Fibroblast of the aortic adventitia (primary cell): ENCODE measurements at places on chromosomes 6 and 20.

DNA sequence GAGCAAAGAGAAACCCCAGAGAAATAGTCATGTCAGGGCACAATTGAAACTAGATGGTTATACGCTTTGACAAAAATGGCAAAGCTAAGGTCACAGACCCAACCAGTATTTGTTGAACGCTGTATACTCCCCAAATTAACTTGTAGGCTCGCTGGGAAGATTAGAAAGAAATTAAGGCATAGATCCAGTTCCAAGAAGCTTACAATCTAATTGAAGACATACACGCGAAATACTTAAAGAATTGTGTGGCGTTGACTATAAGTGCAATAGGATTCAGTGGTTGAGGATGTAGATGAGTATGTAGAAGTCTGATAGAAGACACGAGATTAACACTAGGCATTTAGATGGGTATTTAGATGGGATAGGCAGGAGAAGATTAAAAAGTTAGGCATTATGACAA, 525 bp downstream of the FAM229B start:
- no peak for DNase-seq

GRCh38 chr6:31209137-31209536, 38.7 kb upstream of the POU5F1 start:
- peak; percentile 16 for DNase-seq

- no peak for DNase-seq
Measured at GRCh38 chr6:15796844-15797243, 134.0 kb upstream of the DTNBP1 start.

DNA sequence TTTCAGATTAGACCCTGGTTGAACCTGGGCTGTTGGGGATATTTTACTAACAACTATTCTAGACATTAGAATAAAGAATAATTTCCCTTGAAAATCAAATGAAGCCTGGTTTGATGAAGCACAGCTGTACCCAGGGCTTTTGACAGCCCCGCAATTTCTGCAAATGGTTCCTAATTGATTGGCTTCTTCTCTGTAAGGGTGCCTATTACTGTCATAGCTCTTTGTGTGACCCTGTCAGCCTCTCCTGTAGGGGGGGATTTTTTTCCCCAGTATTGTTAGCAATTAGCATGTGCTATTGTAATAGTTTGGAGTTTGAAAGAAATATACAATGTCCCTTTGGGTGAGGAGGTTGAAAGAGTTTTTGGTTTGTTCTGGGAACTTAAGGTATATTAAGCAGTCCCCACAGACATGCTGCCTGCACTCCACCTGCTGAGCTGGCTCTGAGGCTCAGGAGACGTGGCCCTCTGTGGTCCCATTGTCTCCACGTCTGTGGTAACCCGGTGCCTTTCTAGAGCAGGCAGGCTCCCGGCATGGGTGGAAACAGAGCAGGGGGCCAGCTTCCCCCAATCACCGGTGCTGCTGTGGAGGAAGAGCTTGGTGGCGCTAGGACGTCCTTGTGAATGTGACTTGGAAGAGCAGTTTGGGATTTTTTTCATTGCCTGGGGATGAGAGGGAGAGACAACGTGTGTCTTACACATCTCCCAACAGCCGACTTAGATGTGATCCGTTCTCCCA, 47.3 kb upstream of the CLDN20 start:
- DNase-seq = no peak

- DNase-seq = no peak
Measured at GRCh38 chr6:150466196-150466595, 97.4 kb downstream of the IYD start.

DNA sequence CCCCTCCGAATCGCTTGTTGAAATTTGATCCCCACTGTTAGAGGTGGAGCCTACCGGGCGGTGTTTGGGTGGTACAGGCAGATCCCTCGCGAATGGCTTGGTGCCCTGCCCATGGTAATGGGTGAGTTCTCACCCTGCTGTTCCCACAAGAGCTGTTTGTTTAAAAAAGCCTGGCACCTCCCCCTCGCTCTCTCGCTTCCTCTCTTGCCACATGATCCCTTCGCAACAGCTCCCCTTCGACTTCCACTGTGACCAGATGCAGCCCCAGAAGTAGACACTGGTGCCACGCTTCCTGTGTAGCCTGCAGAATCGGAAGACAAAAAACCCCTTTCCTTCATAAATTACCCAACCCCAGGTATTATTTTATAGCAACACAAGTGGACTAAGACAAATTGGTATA, 292.2 kb upstream of the QKI start:
- no peak for DNase-seq

- peak; percentile 22 for DNase-seq
Measured at GRCh38 chr6:123668965-123669591, 32.3 kb upstream of the TRDN start.

GRCh38 chr6:48389146-48390043, 278.4 kb upstream of the PTCHD4 start:
- no peak for DNase-seq

DNA sequence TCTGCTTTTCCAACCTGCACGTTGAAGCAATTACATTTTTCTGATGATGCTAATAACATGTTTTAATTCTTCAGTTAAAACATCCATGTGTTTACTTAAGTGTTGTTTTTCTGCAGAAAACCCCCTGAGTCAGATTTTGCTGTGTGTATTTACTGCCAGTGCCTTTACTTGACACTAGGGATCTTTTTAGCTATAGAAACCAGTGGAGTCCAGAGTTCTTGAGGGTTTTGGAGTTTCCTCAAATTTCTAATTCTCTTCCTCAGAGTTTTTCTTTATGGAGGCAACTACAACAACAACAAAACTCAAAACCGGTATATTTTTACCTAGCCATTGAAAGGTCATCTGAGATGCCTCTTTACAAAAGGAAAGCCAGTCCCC, 168.4 kb downstream of the JARID2 start:
- DNase-seq = no peak

GRCh38 chr6:1792989-1793388, 183.3 kb downstream of the FOXC1 start:
- DNase-seq = peak; percentile 28

DNA sequence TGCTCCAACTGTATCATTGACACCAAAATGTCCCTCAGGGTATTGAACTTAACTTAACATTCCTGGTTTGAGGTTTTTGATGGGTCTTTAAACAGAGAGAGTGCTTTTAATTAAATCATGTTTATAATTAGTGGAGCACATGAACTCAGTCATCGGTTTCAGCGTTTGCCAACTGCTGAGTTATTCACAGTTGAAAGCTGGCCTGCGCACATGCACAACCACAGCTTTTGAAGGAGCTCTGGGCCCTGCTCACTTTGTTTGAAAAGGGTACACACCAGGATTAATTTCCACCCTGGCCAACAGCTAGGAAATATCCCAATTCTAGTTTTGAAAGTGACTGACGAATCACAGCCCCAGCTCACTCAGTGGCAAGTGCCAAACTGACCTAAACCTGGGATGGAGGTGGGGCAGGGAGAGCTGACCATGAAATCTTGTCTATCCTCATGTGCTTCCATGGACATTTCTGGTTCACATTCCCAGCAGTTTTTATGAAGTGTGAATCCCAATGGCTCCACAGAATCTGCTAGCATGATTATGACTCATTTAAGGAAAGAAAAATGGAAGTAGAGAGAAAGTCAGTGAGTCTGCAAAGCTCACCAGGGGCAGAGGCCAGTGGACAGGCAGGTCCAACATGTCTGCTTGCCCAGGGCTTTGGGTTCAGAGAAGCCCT, 247.8 kb downstream of the FNDC1 start:
- no peak for DNase-seq

- no peak for DNase-seq
Measured at GRCh38 chr6:38476888-38477287, 162.8 kb downstream of the BTBD9 start.

DNA sequence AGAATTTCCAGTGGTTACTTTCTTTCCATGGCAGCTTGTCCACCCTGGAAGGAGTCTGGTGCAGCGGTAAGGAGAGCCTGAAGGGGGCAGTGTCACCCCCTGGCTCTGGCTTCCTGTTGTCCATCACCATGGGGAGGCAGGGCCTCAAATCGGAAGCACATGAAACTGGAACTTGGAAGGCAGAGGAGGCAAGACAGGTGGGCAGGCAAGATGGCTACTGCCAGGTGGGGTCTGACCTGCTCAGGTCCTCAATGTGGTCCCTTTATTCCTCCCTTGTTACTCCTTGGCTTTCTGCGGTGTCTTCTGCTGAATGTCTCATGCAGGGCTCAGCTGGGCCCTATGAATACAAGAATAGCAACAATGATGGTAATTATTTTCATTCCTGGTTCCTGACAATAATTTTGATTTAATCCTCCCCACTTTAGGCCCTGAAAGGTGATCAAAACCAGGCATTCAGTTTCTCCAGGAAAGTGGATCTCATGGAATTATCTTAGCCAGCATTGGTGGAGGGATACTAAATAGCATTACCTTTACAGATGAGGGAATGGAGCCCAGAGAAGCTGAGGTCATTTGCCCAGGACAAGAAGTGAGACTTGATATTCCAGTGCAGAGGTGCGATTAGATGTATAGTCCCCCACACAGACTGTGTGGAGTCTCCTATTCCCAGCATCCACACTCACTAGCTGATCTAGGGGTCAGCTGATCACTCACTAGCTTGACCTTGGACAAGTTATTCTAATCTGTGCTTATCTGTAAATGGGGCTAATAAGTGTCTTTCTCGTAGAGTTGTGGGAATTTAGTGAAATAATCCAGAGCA, 17.6 kb upstream of the SNAI1 start:
- DNase-seq = peak; percentile 16

- no peak for DNase-seq
Measured at GRCh38 chr6:140083375-140083774, 708.9 kb upstream of the CITED2 start.

GRCh38 chr6:170294813-170295509, 4.1 kb upstream of the DLL1 start:
- DNase-seq = no peak

GRCh38 chr6:5697508-5697907, 309.2 kb downstream of the NRN1 start:
- no peak for DNase-seq

DNA sequence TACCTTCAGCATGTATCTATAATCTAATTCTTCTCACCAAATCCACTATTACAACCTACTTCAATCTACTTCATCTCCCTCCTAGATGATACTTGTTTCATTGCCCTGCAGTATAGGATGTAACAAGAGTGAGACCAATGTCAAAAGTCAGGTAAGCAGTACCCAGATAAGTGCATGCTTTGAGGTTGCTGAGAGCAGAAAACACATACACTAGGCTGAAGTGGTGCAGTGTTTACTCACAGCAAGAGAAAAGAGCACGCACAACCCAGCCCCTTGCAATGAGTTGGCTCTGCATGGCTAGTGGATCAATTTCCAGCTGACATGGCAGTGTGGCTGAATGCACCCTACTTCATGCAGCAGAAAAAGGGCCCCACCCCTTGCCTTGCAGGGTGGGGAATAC, 199.9 kb downstream of the EPHA7 start:
- no peak for DNase-seq

GRCh38 chr20:51333446-51333845, 209.1 kb downstream of the NFATC2 start:
- DNase-seq = no peak

- no peak for DNase-seq
Measured at GRCh38 chr6:2028457-2029038, 216.9 kb downstream of the GMDS start.

GRCh38 chr20:58293453-58293852, 16.1 kb upstream of the RAB22A start:
- no peak for DNase-seq

- no peak for DNase-seq
Measured at GRCh38 chr6:25998379-25998778, 35.8 kb downstream of the TRIM38 start.

DNA sequence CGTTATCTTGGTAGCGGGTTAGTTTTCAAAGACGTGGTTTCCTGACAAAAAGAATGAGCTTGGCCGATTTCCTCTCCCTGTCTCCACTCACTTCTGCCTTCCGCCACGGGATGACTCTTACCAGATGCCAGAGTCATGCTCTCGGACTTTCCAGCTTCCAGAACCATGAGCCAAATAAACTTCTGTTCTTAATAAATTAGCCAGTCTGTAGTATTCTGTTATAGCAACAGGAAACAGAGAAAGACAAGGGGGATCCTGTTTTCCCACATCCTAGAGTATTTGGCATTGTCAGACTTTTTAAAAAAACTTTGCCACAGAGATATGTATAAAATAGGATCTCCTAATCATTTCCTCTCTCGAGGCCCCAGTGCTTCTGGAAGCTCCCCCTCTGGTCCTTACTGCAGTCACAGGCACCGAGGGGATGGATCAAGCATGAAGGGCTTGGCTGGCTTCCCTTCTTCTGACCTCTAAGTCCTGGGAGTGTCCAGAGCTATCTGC, 84.9 kb upstream of the NAA20 start:
- peak; percentile 96 for DNase-seq

- peak; percentile 70 for DNase-seq
Measured at GRCh38 chr6:26329763-26330511, 35.1 kb upstream of the BTN3A2 start.

GRCh38 chr20:31869942-31870725, at the start of the genes DUSP15 and TTLL9:
Gene DUSP15, minus strand, starts transcription at chr20:31870527. Its CDS starts 190 bp downstream, at chr20:31870337.
Gene TTLL9, plus strand, starts transcription at chr20:31870634. Its CDS starts 493 bp downstream, at chr20:31871127.
- DNase-seq = no peak

DNA sequence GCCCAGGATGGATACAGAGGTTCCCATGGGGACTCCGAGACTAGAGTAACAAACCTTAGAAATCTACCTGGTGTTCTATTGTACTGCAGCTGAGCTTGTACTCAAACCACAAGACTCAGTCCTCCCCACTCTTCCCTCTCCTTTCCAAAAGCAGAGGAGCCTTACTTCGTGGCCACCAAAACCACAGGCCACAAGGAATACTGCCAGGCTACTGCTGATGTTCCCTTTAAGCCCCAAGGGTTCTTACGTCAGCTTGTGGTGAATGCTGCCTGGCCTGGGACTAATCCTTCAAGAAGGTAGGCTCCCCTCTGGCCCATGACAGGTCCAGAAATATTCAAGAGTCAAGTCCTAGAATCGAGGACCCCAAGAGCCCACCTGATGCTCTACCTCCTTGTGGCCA, 10.5 kb upstream of the DEFB128 start:
- DNase-seq = no peak

DNA sequence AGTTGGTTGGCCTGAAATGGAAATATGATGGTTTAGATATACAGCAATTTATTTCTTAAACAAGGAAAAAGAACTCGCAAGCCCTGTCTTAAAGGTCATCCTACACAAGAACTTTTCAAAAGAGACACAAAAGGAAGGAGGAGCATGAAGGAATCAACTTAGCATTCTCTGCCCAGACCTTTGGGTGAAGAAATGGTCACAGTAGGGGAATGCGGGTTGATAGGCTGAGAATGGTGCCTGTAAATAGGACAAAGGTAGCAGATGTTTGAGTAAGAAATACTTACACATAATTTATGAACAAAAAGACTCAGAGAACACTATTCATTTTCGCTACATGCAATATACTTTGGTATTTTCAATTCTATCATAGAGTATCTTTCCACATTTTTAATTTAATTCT, 15.0 kb downstream of the ADGRF5 start:
- DNase-seq = no peak

- peak; percentile 62 for DNase-seq
Measured at GRCh38 chr20:49590163-49591017, 22.5 kb upstream of the PTGIS start.

GRCh38 chr6:161327360-161327953, 53.6 kb upstream of the AGPAT4 start:
- no peak for DNase-seq
